ENCODE measurements at places on chromosomes 12 and 14.

GRCh38 chr12:91804533-91804932, 341.1 kb downstream of the BTG1 start:
- no peak for DNase-seq

GRCh38 chr14:71321574-71322315, 414.5 kb downstream of the PCNX1 start:
- no peak for DNase-seq

DNA sequence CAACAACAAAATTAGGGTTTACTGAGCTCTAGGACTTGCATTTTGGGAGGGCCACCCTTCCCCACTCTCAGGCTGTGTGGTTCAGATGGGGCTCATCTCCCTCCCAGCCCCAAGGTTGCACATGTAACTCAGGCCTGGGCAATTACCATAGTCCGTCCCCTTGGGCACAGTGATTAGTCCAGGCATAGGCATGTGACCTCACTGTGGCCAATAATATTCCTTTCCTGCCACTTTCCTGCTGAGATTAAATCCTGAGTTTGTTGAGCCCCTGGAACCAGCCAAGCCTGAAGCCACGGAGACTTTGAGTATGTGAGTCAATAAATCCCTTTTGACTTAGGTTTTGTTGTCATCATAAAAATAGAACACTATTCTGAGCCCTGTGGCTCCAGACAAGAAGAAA, 113.0 kb downstream of the AACS start:
- no peak for DNase-seq

GRCh38 chr12:25283006-25283405, 32.3 kb upstream of the KRAS start:
- no peak for DNase-seq

DNA sequence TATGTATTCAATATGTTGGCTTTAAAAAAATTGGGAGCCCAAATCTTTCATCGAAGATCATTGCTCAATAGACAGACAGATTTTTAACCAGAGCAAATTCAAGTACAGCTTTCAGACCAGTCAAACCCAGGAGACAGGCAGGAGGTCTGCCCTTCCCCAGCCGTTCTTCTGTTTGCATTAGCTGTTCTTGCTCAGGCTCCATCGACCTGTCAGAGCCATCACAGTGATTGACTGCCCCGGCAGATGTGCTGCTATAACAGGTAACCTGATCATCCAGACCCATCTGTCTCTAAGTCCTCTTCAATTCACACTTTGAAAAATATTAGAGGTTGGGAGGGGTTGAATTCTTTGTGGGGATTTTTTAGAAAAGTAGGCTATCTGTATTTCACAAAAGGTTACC, 453.5 kb downstream of the FOXG1 start:
- DNase-seq: no peak

GRCh38 chr14:68081489-68081888, 261.9 kb downstream of the RAD51B start:
- DNase-seq: no peak

- no peak for DNase-seq
Measured at GRCh38 chr12:82608706-82609105, 78.0 kb upstream of the TMTC2 start.

GRCh38 chr12:39441963-39442830, 723 bp downstream of the KIF21A start:
- peak; percentile 58 for DNase-seq

DNA sequence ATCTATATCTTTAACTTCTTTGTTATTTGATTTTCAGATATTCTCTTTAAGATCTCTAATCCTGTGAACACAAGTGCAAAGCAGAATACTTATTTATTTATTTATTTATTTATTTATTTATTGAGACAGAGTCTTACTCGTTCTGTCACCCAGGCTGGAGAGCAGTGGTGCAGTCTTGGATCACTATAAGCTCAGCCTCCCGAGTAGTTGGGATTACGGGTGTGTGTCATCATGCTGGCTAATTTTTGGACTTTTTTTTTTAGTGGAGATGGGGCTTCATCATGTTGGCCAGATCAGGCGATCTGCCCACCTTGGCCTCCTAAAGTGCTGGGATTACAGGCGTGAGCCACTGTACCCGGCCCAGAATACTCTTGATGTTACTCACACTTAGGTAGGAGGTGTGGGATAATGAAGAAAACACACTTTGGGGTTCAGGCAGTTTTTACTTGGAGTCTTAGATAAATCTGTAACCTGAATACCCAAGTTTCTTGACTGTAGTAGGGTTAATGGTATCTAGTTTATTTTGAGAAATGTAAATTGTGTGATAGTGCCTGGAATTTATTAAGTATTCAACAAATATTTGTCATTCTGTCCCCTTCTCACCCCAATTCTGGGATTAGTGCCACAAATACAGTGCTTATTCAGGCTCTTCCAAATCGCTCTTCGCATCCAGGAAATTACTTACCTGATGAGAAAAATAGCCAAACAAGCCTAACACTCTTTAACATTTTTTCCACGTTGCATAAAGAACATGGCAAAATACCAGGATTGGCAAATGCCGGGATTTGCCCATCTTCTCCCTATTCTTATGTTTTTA, 33.0 kb downstream of the METAP2 start:
- DNase-seq: no peak

DNA sequence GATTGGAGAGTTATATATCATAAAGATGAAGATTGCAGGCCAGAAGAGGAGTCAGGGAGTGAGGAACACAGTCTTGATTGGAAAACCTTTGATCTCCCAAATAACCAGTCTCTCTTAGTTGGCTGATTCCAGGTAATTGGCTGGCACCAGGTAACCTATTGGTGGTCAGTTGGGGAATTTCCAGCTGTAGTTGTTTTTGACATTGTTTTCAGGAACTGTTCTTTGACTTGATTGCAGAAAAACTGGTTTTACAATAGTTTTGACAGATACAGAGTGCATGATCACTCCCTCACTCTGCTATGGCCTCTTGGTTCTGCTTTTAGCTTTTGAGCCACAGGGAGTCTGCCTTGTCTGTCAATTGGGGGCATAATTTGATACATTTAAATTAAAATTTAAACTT, 71.6 kb downstream of the ZNF641 start:
- DNase-seq: no peak

DNA sequence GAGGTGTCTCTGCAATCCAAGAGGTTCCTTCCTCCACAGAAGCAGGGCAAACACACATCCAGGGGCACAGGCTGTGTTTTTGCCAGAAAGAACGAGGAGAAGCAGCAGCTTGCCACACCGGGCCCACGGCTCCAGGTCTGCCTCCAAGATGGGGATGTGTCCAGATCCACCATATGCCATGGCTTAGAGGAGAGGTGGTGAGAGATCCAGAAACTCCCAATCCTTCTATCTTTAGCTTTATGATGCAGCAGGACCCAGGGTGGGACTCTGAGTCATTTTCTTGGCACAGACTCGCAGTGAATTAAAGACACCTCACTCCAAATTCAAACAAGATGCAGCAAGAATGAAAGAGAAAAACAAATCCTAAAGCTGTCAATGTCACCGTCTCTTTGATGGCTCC, 481.4 kb upstream of the TMEM132C start:
- no peak for DNase-seq

GRCh38 chr12:18139254-18139653, 49.3 kb upstream of the RERGL start:
- DNase-seq: no peak

- no peak for DNase-seq
Measured at GRCh38 chr12:102638777-102639176, 158.4 kb upstream of the IGF1 start.

- DNase-seq: peak; percentile 87
Measured at GRCh38 chr12:47779301-47779942, 6.4 kb downstream of the SLC48A1 start.

- DNase-seq: no peak
Measured at GRCh38 chr14:74574706-74575105, 37.3 kb downstream of the LTBP2 start.

DNA sequence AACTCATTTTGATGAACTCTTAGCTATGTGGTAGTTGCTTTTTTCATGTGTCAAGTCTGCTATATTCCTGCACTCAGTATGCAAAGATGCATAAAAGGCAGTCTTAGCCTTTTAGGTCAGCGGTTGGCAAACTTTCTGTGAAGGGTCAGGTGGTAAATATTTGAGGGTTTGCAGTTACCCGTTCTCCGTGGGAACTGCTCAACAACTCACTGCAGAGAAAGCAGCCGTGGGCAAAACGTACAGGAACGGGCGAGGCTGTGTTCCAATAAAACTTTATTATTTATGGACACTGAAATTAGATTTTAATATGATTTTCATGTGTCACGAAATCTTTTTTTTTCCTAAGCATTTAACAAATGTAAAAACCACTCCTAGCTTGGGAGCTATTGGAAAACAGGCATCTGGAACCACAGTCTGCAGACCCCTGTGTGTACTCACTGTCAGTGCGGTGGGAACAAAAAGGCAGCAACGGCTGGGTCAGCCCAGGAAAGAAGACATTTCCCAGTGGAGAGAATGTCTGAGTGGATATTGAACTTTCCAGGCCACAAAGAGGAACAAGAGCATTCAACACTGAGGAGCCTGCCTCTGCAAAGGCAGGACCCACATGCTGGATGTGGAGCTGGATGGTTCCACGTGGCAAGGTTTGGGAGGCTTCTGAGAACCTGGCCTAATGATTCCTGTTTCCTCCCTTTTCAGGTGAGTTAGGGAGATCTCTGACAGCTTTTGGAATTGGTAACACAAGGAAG, 3.5 kb upstream of the ACACB start:
- no peak for DNase-seq

DNA sequence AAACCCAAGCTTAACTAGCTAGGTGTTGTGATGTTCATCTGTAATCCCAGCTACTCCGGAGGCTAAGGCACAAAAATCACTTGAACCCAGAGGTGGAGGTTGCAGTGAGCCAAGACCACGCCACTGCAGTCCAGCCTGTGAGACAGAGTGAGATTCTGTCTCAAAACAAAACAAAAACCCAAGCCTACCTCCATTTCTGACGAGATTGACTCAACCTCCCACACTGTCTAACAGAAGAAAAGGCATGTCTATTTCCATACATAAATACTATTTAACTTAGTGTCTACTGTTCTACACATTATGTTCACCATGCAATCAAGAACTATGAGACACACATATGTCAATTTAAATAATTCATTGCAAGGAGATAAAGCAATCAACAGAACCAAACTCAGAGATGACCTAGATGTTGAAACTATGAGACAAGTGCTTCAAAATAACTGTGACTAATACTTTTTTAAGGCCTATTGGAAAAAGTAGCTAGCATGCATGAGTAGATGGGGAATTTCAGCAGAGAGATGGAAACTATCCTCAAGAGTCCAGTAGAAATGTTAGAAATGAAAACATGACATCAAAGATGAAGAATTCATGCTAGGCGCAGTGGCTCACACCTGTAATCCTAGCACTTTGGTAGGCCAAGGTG, 75.9 kb upstream of the DHRS4 start:
- no peak for DNase-seq

GRCh38 chr14:74202113-74202512, 37.1 kb upstream of the VSX2 start:
- DNase-seq: no peak

- no peak for DNase-seq
Measured at GRCh38 chr14:86196471-86196870, 666.5 kb downstream of the FLRT2 start.

GRCh38 chr12:24955853-24956252, 7.0 kb upstream of the BCAT1 start:
- DNase-seq: no peak

- no peak for DNase-seq
Measured at GRCh38 chr14:36344211-36344610, 23.8 kb upstream of the MBIP start.

- no peak for DNase-seq
Measured at GRCh38 chr14:61375218-61375617, 53.8 kb downstream of the PRKCH start.

- DNase-seq: no peak
Measured at GRCh38 chr14:21734457-21735074, 60.9 kb upstream of the OR4E1 start.

DNA sequence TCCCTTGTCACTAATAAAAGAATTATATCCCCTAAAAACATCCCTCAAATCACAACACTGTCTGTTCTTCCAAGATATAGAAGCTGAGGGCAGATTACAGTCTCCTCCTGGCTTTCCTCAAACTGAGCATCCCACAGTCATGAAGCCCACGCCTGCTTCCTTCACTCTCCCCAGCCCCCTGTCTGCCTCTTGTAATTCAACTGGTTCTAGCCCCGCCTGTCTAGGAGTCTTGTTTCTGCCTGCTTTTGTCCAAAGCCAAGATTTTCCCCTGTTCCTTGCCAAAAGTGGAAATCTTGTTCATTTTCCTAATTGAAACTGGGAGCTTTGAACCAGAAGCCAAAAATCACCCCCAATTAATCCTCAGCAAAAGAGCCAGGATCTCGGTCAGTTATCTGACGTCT, 35.9 kb upstream of the PWP1 start:
- DNase-seq: no peak

- no peak for DNase-seq
Measured at GRCh38 chr12:27345376-27345775, 12.7 kb downstream of the BMAL2 start.

DNA sequence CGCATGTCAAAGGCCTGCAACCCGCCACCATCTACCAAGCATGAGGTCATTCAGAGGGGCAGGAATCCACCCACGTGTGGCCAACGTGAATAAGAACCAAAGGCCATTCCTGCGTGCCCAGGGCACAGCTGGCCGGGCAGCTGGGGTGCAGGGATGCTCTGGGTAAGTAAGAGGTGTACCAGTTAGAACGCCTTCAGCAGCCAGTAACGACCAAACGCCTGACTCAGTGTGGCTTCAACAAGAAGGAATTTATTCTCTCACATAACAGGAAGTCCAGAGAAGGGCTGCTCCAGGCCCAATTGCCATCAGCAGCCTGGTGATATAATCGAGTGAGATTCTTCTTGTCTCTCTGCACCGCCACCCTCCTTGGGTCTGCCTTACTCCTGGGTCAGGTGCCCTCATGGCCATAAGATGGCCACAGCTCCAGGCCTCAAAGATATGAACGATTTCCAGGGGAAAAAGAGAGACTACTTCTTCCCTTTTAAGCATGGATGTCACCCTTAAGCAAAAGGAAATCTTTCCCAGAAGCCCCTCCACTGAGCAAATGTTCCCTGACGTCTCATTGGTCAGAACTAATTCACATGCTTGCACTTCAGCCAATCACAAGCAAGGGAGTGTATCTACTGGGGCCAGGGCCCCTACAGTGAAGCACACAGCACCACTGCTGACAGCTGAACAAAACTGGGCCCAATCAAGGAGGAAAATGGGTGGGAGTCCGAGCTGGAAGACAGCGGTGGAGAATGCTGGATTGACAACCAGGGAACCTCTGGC, 7.3 kb downstream of the TTC7B start:
- no peak for DNase-seq

DNA sequence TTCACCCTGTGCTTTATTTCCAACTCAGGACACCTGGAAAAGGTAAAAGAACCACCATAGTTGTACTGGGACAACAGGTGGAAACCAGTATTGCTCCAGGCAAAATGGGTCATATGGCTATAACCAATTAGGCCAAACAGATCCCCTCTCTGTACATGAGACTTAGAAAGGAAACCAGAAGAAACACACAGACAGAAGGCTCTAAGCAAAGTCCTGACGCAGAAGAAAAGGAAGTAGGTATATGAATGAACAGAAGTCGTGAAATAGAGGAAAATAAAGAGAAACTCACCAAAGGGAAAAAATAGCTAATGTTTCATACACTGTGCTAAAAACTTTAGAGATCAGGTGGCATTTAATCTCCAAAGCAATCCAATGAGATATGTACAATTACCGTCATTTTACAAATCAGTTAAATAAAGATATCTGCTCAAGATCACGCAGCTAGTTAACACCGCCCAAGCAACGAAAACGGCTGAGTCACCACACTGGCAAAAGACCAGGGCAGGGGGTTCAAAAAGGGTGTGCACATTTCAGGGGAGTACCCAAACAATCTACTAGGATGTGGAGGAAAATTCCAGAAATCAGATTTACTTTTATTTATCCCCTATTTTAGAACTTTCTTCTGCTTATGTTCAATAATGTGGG, 82.3 kb downstream of the ITPR2 start:
- no peak for DNase-seq

- no peak for DNase-seq
Measured at GRCh38 chr12:46473634-46474329, 101.2 kb upstream of the SLC38A2 start.

Measured in stimulated activated CD8-positive, alpha-beta memory T cell treated with anti-CD3 and anti-CD28 coated beads, Interleukin-7, amount 100 ng/mL, for 4 hours (primary cell).